ENCODE measurements at places on chromosomes 4 and X.

DNA sequence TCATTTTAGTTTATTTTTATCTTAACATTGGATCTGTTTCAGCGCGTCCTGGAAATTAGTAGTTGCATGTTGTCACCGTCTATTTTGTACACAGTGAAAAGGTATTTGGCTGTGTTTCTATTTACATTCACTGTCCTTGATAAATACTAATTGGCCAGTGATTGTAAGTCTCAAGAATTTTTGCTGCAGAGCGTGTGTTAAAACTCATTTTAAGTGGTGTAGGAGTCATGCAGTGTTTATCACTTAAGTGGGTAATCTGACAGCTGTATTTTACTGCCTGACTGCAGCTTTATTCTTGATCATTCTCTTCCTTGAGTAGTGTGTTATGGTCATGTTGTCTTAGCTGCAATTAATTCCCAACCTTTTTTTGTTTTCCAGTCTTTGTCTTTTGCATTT is 9.8 kb downstream of the GUCY1A1 start:
- DNase-seq: no peak

DNA sequence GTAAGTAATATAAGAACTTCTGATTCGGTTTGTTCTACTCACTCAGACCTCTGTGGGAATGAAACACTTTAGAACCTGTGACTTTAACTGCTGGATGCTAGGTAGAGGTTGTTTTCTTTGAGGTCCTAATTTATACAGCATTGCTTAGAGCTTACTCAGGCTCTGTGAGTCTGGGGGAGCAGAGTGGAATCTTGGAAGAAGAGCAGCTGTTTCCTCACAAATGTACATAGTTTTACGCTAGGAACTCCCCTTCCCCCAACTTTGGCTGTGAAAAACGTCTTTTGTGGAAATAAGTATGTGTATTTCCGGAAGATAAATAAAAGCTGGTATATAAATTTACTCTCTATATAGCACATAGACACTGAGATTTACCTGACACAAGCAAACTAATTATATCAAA is 141.4 kb downstream of the NAA11 start:
- DNase-seq: no peak

- no peak for DNase-seq
Observed at GRCh38 chrX:122583551-122583950, 600.5 kb upstream of the GRIA3 start.

- no peak for DNase-seq
Observed at GRCh38 chr4:110128472-110128919, 69.9 kb downstream of the ELOVL6 start.

DNA sequence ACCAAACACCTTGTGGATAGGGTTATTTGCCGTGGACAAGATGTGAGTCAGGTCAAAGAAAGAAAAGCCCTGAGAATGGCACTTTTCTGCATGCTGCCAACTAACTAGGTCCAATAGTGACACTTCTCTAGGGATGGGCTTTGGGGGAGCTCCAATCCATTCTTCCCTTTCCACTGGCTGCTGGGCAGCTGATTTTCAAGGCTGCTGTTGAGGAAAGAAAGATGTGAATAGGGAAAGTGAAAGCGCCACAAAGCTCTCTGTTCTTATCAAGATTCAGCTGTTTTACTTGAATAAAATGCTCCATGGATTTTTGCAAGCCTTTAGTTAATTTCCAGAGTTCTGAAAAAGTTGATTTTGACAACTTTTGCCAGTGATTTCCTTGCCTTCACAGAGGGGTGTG is 244.2 kb upstream of the F9 start:
- no peak for DNase-seq

DNA sequence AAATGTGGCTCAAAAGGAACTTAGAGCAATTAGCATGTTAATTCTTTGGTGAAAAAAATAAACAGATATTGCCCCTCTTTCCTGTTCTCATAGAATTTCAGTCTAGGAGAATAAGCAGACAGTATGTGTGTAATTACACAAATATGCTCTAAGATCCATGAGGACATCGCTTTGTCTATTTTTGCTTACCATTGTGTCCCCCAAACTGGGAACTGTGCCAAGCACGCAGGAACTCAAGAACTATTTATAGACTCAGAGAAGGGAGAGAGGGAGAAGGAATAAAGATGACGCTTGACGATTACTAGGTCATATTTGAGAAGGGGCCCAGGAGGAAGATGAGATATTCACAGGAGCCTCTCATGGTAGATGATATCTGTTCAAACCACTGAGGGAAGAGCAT is 692.6 kb downstream of the RAB28 start:
- DNase-seq: no peak

DNA sequence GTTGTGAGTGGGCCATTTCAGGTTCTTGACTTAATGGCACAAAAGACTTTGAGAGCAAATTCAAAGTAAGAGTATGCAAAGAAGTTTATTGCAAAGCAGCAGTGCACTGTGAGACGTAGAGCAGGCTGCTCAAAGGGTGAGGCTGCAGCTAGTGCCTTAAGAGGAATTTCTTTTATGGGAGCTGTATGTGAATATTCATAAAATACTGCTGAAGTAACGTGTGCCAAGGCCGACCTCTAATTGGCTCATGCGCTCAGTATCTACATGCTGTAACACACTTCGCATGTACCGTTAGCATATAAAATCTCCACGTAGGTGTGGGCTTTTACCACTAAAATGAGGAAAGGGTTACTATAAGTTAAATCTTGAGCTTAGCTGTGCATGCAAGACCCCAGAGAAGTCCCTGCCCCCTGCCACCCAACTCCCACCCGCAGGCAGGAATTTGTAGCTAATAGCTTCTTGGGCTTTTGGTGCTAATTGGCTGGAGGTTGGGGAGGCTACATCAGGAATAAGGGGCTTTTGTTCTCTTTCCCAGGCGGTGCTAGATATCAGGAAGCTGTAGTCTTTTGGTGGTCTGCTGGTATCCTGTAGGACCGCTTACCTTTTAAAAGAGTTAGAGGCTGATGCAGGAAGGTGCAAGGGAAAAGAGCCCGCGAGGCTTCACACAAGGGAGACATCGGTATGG is 47.6 kb downstream of the FSTL5 start:
- no peak for DNase-seq

- no peak for DNase-seq
Observed at GRCh38 chr4:172785613-172786012, 383.0 kb upstream of the GALNT7 start.

DNA sequence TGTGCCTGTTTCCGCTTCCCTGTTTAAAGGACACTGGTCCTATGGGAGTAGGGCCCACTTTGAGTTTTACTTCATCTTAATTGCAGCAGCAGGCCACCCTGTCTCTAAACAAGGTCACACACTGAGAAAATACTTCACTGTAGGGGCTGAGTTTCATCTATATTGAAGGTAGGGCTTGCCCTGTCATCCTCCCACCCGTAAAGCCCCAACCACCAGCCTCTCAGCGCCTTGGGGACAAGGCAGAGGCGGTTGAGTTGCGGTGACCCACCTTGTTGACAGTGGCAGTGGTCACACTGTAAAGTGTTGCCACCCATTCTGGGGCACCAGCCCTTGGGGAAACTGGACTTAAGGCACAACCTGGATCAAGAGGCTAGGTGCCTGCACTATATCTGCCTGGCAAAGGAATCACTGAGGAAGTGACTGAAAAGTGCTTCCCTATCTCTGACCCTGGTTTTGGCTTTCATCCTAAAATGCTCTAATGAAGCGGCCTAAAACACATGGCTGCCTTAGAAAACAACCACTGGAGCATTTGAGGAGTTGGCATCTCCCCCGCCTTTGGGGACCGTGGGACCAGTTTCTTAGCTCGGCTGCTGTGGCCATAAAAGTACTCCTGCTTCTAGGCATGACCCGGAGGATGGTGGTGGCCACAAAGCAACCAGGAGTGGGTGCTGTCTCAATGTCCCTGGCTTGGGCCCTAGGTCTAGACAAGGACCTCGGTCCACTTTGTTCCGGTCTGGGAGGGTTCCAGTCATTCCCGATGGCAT is 7.8 kb upstream of the WDR1 start:
- no peak for DNase-seq

GRCh38 chr4:185068837-185069236 is 50.5 kb downstream of the HELT start:
- no peak for DNase-seq

GRCh38 chr4:78056265-78057129 is 626 bp upstream of the FRAS1 start:
- no peak for DNase-seq
